ENCODE measurements at places on chromosomes 6 and 20.

- no peak for DNase-seq
Measured at GRCh38 chr20:24818056-24818455, 131.0 kb upstream of the CST7 start.

DNA sequence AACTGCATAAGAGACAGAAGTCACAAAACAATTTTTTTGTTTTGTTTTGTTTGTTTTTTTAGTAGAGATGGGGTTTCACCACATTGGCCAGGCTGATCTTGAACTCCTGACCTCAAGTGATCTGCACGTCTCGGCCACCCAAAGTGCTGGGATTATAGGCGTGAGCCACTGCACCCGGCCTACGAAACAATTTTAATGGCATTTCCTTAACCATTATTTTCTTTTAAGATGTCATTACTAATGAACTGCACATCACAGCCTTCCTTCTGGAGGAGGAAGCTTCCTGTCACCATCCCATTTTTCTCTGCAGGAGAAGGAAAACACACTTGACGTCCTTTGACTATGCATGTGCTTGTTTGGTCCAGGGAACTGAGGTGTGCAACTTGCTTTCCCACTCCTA is 125.3 kb upstream of the AKIRIN2 start:
- DNase-seq: no peak

GRCh38 chr6:13873288-13874190 is 51.2 kb upstream of the RNF182 start:
- DNase-seq: peak; percentile 70

DNA sequence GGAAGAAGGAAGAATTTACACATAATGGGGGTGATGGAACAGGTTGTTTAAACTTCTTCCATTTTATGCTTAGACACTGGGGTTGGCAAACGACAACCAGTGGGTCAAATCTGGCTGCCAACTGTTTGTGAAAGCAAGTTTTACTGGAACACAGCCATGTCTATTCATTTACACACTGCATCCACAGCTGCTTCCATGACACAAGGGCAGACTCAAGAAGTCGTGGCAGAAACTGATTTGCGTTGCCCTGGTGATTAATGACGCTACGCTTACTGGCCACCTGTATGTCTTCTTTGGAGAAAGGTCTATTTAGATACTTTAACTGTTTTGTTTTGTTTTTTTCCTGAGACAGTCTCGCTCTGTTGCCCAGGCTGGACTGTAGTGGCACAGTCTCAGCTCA is 19.0 kb downstream of the CTCFL start:
- DNase-seq: no peak

GRCh38 chr6:153840039-153840850 is 198.8 kb upstream of the OPRM1 start:
- DNase-seq: no peak

DNA sequence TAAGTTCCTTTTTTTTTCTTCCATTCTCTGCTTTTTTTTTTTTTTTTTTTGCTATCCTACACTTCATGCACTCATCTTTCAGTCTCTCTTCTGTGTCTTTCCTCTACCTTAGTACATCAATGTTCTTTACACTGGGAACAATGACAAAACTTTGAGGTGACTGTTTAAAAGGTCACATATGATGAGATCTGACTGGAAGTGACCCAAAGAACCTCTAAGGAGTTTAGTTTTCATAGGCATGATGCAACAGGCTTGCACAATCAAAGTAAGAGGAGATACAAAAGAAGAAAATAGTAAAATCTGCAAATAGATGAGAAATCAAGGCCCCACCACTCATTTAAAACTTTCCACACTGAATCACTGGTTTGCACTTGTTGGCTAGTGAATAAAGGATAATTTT is 840.8 kb downstream of the TBC1D32 start:
- DNase-seq: no peak

- DNase-seq: no peak
Measured at GRCh38 chr20:59469267-59470252, 134.8 kb upstream of the PHACTR3 start.

DNA sequence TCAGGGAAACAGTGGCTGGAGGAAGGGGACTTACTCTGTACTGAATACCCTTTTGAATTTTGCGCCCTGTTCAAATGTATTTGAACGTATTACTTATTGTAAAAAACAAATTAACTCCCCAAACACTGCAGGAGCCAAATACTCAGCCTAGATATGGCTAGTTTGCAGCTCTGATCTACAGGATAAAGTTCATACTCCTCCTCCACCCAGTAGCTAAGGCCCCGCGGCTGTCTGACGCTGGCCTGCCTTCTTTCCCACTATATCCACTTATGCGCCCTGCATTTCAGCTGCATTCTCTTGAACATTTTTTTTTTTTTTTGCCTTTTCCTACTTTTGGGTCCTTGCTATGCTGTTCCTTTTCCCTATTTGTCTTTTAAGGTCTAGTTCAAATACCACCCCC is 6.5 kb downstream of the GSS start:
- DNase-seq: no peak

GRCh38 chr6:169837529-169838250 is 86.3 kb downstream of the ERMARD start:
- no peak for DNase-seq

DNA sequence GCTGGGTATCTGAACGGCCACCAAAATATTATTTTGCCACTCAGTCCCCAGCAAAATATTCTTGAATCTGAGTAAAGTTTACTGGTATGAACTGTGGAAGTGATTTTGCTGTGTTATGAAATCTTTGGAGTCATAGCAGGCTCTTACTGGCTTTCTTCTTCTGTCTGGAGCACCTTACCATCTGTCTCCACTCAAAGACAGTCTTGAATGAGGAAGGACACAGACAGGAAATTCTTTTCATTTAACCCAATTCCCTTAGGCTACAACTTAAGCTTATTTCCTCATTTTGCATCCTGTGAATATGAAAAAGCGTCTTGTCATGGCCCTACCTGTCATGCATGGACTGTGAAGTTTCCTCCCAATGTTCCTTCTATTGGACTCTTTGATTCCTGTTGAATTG is 24.7 kb downstream of the FNDC1 start:
- peak; percentile 16 for DNase-seq

- peak; percentile 77 for DNase-seq
Measured at GRCh38 chr20:461254-462198, 807 bp downstream of the TBC1D20 start.

GRCh38 chr6:148780918-148781436 is 34.1 kb downstream of the UST start:
- DNase-seq: no peak

GRCh38 chr20:64161356-64162238 is 2.7 kb upstream of the MYT1 start:
- peak; percentile 37 for DNase-seq

GRCh38 chr6:40779409-40779808 is 192.2 kb upstream of the LRFN2 start:
- DNase-seq: peak; percentile 94

DNA sequence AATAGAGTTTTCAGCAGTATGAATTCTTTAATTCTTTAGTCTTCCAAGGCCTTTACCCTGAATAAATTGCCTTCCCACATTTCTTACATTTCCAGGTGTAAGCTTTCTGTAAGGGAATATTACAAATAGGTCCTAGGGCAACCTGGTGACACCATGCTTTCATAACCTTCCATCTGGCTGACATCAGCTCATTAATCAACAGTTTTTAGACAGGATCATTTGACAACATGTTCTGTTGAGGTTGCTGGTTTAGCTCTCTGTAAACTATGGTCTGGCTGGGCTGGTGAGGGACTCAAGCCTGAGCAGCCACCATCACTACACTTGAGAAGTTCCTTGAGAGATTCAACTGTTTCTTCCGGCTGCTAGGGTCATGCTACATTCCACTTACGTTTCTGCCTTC is 19.2 kb downstream of the FAM229B start:
- peak; percentile 15 for DNase-seq

GRCh38 chr20:62305765-62306413 is 3.1 kb downstream of the ADRM1 start:
- DNase-seq: peak; percentile 22

DNA sequence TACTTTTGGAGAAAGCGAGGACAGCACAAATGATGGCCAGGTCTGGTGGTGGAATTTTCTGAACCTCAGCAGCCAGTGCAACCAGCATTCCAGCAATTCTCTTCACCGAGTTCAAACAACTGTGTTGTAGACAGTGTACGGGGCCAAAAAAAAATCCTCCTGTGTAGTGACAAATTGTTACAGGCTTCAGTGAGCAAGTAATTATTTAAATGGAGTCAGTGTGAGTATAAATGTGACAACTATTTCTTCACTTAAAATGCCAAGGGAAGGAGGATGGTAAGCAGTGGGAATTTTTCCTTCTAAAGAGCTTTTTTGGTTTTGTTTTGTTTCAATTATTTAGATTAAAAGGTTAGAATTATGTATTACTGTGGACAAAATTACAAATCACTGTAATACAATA is 154.1 kb downstream of the TMEM242 start:
- no peak for DNase-seq

DNA sequence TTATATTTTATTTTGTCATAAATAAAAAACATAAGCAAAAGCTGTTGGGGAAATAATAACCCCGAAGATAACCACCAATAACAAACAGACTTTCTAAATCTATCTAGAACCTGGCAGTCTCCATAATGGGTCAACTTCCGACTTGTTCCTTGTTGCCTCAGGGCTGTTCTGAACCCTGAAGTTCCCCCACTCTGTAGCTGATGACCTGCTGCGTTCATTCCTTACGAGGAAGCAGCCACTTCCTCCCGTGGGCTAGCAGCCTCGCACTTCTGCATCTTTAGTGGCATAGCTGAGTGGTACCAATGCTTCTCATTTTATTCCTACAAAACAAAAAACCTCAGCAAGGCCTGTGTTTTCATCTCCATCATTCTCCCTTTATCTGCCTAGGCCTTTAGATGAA is 103.0 kb downstream of the PLEKHG1 start:
- DNase-seq: no peak

GRCh38 chr20:20814685-20815084 is 102.2 kb upstream of the RALGAPA2 start:
- DNase-seq: peak; percentile 25

- DNase-seq: no peak
Measured at GRCh38 chr6:82584856-82585255, 221.2 kb downstream of the TPBG start.

DNA sequence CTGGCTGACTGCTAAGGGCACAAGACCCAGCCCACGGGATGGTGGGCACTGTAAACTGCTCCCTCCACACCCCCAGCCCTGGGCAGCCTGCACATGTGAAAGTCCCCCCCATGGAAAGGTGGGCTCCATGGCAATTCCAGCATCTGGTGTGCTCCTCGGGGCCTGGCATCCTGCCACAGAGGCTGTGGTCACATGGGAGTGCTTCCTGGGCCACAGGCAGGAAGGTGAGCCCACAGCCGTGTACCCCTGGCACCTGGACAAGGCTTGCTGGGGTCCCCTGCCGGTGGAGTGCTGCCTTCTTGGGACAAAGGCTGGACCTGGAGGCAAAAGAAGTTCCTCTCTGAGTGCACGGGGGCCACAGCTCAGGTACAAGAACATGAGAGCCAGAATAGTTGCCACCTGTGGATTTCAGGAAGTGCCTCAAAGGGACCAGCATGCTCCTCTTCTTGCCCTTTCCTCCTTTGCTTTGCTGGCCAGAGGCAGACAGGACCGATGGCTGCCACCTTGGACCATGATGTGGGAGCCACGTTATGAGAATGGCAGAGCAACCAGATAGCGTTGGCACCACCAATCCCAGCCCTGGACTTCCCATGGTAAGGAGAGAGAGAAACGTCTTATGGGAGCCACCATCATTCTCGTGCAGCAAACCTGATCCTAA is 120.2 kb upstream of the MLN start:
- DNase-seq: peak; percentile 16

DNA sequence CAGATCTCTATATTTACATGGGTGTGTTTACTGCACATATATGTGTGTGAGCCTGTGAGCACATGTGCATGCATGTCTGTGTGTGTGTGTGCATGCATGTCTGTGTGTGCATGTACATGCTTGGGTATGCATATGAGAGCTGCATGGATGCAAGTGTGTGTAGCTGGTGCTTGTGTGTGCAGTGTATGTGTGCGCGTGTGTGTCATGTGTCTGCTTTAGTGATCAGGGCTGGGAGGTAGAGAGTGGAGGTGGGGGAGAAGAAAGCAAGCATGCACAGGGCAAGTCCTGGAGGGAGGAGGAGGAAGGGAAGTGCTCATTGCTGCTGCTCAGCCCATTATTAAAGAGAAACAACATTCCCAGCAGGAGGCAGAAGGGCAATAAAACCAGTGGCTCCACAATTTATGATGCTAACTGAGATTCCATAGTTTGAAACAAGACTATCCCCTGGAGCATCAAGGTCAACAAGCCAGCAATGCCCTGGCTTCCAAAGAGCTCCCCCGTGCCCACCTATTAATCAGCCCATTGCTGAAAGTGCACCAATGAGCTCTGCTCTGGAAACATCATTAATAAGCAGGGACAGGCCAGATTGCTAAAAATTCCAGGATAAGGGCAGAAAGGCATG is 414.0 kb downstream of the MAFB start:
- DNase-seq: no peak

DNA sequence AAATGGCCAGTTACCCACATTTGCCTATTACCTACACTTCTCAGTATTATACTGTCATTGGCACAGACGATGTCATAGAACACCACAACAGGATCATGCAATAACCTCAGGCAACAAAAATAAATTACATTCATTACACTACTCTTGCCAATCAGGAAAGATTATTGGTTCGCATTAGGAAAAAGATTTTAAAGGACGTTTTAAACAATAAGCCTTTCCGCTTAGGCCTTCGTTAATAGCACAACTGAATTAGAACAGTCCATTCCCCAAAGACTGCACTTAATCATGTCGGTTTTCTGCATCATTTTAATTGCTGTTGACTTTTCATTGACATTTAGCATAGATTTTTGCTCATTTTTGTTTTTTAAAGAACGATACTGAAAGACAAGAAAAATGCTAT is 912 bp upstream of the SENP6 start:
- DNase-seq: peak; percentile 13

DNA sequence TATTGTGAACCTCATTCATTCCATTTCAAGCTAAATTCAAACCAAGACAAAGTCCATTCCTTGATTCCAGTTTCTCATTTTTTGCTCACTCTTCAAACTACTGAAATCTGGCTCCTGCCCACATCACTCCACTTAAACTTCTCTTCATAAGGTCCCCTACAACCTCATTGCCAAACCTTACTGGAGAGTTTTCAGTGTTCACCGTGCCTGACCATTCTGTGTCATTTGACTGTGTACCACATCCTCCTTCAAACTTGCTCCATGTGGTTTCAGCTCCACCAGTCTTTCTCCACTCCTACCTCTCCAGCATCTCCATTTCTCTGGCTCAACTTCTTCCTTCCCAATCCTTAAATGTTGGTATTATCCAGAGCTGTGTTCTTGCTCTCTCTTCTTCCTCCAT is 38.5 kb upstream of the TAB2 start:
- no peak for DNase-seq

DNA sequence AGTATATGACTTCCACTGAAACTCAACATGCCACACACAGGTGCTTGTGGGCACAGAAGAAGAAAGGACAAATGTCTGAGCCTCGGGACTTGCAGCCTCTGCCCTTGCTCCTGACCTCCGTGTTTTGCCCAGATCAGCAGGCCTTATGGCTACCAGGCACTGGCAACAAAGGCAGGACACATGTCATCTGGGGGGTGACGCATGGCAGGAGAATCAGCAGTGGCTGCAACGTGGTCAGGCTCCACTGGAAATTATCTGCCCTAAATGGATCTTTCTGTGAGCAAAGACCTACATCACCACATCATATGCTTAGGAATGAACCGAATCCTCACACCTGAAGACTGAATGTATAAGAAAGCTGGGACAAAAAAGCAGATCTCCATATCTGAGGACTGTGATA is 78.9 kb downstream of the ELOVL5 start:
- no peak for DNase-seq

- DNase-seq: no peak
Measured at GRCh38 chr6:40888456-40888990, 150.5 kb downstream of the UNC5CL start.

Measured in M059J (cell line).